ENCODE measurements at places on chromosomes 6 and 20. TPM values are rescaled to one million over a fixed set of nuclear protein-coding genes. Genes with fewer than 3 reads are reported as not detected.

SLC12A5 gene
- 30.2 TPM for total RNA-seq

GGTLC1 gene
- not detected for total RNA-seq

MYLK2 gene
- total RNA-seq: 1.1 TPM

KIFC1 gene
- total RNA-seq: 45.7 TPM

ANKRD66 gene
- not detected for total RNA-seq

OPN5 gene
- total RNA-seq: 0.38 TPM

JPH2 gene
- total RNA-seq: 2.4 TPM

NEURL2 gene
- total RNA-seq: 8.4 TPM

GSS gene
- total RNA-seq: 24.7 TPM

TPX2 gene
- 6.6 TPM for total RNA-seq

CENPW gene
- total RNA-seq: 2.8 TPM

GRCh38 chr6:110295451-110296165 lies 62.5 kb downstream of the METTL24 start:
- ATAC-seq: peak; percentile 36

- ATAC-seq: no peak
Measured at GRCh38 chr6:81940451-81940985, 188.0 kb upstream of the TENT5A start.

- no peak for ATAC-seq
Measured at GRCh38 chr6:110474500-110474899, 1.9 kb downstream of the SLC22A16 start.

DNA sequence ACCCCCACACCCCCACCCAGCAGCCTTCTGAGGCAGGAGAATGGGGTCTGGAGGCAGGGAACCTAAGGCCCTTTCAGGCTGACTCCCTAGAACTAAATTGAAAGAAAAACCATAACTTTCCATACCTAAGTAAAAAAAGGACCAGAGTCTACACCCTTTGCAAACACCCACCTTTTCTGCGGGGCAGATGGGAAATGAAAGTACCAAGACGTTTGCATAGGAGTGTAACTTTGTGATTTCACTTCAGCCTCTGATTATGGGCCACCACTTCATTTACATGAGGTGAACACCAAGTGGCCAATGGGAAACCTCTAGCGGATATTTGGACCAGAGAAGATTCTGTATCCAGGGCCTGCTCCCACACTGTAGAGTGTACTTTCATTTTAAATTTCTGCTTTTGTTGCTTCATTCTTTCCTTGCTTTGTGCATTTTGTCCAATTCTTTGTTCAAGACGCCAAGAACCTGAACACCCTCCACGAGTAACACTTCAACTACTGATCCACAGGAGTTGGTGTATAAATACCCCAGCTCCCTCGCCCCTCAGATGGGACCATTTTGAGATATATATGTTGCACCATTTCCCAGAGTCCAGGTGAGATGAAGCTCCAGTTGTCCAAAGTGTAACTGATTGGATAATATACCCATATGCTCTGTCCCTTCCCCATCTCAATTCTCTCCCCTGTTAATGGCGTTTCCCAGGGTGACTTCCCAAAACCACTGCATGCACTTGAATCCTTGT lies 18.9 kb upstream of the SRSF6 start:
- ATAC-seq: no peak

Data from motor neuron (in vitro differentiated cells).